H7 (cell line): ENCODE measurements at places on chromosomes 3 and 15. TPM values are rescaled to one million over a fixed set of nuclear protein-coding genes. Genes with fewer than 3 reads are reported as not detected.

GRCh38 chr15:90063770-90064247, 38.5 kb downstream of the IDH2 start:
- DNase-seq, result no peak

- DNase-seq, result no peak
These were observed 108.1 kb upstream of the TNFAIP8L3 start for GRCh38 chr15:51202783-51203182.

- DNase-seq, result no peak
These were observed 181.6 kb downstream of the MFSD1 start for GRCh38 chr3:158983216-158984099.

The CHRM5 gene
- total RNA-seq, result not detected in 2 replicates

The MST1R gene
- 0.76 and 2.0 TPM in 2 replicates for total RNA-seq
